ENCODE measurements at places on chromosomes 3 and 15.

GRCh38 chr15:43794269-43795037 lies 2.3 kb downstream of the SERF2 start:
- DNase-seq = no peak

- no peak for DNase-seq
Measured at GRCh38 chr15:58182460-58183163, 44.4 kb downstream of the AQP9 start.

- no peak for DNase-seq
Measured at GRCh38 chr15:76386926-76387325, 50.4 kb downstream of the ISL2 start.

- DNase-seq = no peak
Measured at GRCh38 chr3:72847282-72847681, 963 bp downstream of the SHQ1 start.

- no peak for DNase-seq
Measured at GRCh38 chr3:63521657-63522056, 130.8 kb upstream of the SNTN start.

- no peak for DNase-seq
Measured at GRCh38 chr3:159126261-159127020, 324.6 kb downstream of the MFSD1 start.

DNA sequence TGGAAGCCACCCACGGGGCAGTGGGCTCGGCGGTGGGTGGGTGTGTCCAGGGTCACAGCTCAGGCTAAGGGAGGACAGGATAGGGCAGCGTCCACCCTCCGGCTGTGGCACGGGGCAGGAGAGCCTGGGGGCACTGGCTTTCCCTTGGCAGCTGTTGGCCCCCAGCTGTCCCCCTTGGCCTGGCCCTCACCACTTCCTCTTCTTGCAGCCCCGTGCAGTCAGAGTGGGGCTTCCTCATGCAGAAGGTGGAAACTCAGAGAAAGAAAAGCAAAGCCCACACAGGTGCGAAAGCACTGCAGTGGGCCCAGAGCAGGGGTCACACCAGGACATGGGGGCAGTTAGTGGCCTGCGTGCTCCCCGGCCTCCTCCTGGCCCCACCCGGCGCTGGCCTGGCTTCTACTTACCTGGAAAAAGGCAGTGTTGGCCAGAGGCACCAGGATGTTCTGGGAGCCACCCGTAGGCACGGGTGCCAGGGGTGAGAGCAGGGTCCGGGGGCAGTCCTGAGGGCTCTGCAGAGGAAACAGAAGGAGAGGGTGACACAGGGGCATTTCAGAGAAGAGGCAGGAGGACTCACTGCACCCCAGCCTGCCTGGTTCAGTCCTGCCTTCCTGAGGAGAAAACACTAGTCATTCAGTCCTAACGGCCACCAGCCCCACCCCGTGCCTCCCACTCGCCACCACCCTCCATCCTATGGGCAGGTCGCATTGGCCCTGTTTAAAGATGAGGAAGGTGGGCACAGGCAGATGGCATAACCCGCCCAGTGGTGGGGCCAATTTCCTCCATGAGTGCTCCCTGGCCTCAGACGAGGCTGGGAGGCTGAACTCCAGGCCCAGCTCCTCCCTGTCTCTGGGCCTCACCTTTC lies 28.3 kb downstream of the PLXND1 start:
- no peak for DNase-seq

Measured in T follicular helper cell (primary cell).